ENCODE measurements at places on chromosomes 13 and 19. TPM values are rescaled to one million over a fixed set of nuclear protein-coding genes. Genes with fewer than 3 reads are reported as not detected.

DNA sequence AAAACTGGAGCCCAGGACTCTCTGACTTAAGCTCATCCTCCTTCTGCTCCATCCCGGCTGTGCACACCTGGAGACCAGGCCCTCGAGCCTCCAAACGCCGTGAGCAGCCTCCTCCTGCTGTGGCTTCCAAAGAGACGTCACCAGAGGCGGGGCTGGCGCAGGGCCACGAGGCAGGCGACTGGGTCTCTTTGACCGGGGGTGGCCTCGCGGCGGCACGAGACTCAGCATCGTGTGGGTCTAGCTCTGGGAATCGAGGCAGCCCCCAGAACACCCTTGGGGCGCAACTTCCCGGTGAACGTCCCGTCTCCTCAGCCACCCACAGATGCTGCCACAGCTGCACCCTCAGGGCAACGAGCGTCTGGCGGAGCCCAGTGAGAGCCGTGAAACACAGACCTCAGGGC is 22.8 kb downstream of the RASA3 start:
- H3K4me1 ChIP-seq: peaks cover 62% of the 10 kb centered on the region
- no peak overlapping the region for H3K4me3 ChIP-seq
- no peaks in the 10 kb centered on the region for H3K27me3 ChIP-seq
- no peak for DNase-seq
- H3K36me3 ChIP-seq: no peaks in the 10 kb centered on the region
- H3K27ac ChIP-seq: peak overlapping the region; percentile 51

DNA sequence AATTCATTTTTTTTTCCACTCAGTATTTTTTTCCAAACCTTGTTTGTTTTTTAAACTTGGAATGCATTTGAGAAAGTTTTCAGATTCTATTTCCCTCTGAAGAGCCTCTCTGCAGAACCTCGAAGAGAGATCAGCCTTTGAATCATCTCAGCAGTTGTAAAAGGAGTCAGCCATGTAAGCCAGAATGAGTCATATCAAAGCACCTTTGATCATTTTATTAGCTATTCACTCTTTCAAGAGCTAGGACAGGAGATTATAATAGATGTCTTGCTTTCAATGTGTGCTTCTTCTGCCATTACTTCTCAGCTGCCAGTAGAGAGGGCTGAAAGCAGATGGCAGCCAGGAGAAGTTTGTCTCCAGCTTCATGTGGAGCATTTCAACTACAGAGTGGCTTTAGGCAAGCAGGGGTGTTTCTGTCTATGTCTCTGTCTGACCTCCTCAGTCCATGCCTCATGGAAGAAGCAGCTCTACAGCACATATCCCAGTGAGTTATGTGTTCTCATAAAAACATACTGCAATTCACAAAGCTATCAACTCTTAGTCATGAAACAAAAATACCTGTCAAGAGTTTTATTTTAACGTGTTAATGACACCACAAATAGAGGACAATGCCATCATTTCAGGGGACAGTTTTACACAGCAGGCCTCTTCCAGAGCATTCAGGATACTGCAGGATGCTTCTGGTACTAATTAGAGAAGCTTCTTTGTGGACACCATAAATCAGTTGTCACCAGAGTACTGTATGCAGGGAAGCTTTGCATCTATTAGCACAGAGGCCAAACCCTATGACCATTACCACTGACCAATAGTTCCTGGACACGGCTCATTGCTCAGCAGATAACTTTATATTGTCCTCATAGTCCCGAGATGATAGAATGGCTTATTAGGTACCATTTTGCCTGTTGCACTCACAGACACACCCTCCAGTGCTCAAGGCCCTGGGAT is 94.3 kb downstream of the NHLRC3 start:
- no peak overlapping the region for H3K27ac ChIP-seq
- no peaks in the 10 kb centered on the region for H3K27me3 ChIP-seq
- no peak overlapping the region for H3K4me3 ChIP-seq
- DNase-seq: no peak
- no peaks in the 10 kb centered on the region for H3K4me1 ChIP-seq

The GCDH gene
- polyA plus RNA-seq: 24.0 TPM

DNA sequence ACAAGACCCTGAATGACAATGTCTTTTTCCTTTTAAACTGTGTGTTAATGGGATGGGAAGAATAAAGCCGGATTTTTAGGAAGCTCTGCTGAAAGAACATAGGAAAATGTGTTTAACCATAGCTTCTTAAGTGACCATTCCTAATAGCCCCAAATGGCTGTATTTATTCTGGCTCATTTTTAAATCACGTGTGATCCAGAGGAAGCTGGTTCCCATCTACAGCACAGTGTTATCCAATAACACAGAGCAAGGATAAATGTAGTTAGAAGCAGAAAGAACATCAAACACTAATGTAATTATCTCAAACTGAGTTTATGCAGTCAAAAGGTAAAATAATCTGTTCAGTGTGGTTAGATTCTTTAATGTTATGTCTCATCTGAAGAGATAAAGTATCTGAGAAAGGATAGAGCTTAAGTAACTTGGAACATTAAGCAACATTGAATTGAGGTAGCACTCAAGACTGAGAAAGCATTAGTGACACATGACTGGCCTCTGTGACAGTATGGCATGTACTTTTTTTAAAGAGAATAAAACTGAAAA is 853.3 kb downstream of the GPC5 start:
- H3K4me3 ChIP-seq: no peak overlapping the region
- H3K27ac ChIP-seq: no peak overlapping the region
- H3K4me1 ChIP-seq: no peaks in the 10 kb centered on the region
- no peaks in the 10 kb centered on the region for H3K27me3 ChIP-seq
- H3K36me3 ChIP-seq: no peaks in the 10 kb centered on the region

The UBAC2 gene
- 37.3 TPM for polyA plus RNA-seq

GRCh38 chr19:43754253-43754502 is 584 bp downstream of the SMG9 start:
- peak overlapping the region; percentile 70 for H3K4me3 ChIP-seq
- peaks cover 28% of the 10 kb centered on the region for H3K36me3 ChIP-seq
- H3K4me1 ChIP-seq: peaks cover 26% of the 10 kb centered on the region

The MIER2 gene
- polyA plus RNA-seq: 13.4 TPM

DNA sequence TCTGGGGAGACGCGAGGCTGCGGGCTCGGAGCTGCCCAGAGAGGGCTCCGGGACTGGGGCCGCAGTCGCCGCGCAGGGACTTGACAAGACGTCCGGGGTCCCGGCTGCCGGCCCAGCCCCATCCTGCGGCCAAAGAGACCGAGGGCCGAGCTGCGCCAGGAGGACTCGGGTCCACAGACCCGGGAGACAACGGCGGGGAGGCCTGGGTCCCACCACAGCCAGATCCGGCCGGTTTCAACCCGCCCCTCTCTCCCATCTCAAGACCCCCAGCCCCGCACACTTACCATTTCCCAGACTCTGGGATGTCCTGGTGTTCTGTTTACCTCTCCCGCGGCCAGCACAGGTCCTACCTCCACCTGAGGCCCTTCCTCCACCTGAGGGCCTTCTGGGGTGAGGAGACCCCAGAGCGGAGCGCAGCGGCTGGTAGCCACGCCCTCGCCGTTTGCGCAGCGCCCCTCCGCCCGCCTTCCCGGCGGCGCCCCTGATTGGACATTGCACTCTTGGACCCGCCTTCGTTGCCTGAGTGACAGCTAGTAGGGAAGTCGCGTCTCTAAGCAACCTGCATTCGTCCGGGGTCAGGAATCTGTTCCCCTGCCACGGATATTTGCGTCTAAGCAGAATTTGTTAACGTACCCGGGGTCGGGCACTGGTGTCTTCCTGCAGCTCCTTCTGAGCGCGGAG is at the start of gene ZNF709:
ZNF709 (minus strand) TSS at position 446 of the 681 bp plus-strand sequence; CDS start at position 287, 159 bp downstream.
- H3K36me3 ChIP-seq: no peaks in the 10 kb centered on the region
- H3K4me3 ChIP-seq: peak within 1 kb of the TSS; percentile 95
- H3K27me3 ChIP-seq: no peaks in the 10 kb centered on the region
- peak within 1 kb of the TSS; percentile 86 for H3K27ac ChIP-seq
- peak; percentile 92 for DNase-seq

- H3K4me3 ChIP-seq: no peak overlapping the region
- no peaks in the 10 kb centered on the region for H3K4me1 ChIP-seq
- DNase-seq: no peak
Observed at GRCh38 chr13:55159765-55160164, 1981.0 kb upstream of the PRR20A start.

The RAB3D gene
- 25.7 TPM for polyA plus RNA-seq

DNA sequence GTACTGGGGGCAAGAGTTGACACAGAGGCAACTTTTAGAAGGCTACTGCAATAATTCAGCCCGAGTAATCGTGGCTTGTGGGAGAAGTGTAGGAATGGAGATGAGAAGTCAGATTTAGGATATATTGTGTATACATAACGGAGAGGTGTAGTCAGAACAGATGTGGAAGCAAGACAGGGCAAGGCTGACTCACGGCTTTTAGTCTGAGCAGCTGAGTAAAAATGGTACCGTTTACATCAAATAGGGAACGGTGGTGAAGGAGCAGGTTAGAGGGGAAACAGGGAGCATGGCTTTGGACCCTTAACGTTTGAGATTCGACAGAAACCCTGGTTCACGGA is 796 bp upstream of the LSM14A start:
- H3K36me3 ChIP-seq: no peaks in the 10 kb centered on the region
- peaks cover 39% of the 10 kb centered on the region for H3K4me1 ChIP-seq
- peak overlapping the region; percentile 99 for H3K27ac ChIP-seq
- no peak for DNase-seq
- H3K4me3 ChIP-seq: peak overlapping the region; percentile 87

The CACNG6 gene
- 0.46 TPM for polyA plus RNA-seq

The TMPRSS9 gene
- polyA plus RNA-seq: not detected

The SYCN gene
- polyA plus RNA-seq: 0.65 TPM

DNA sequence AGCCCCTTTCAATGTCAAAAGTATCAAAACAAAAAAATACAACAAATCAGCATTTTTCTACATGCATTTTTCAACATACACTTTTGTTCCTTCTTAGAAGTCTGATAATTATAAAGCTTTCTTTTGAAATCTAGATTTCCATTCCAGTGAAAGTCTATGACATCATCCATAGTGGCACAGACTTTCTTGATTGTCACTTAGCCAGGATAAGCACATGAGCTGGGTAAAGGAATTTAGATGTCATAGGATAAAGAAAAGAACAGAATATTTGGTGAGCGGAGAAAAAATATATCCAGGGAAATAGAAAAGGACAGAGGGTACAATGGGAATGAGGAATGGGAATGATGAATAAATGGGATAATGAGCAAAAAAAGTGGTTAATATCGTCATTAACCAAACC is 15.1 kb upstream of the TRPC4 start:
- H3K27me3 ChIP-seq: no peaks in the 10 kb centered on the region
- H3K36me3 ChIP-seq: no peaks in the 10 kb centered on the region
- DNase-seq: no peak
- no peak overlapping the region for H3K4me3 ChIP-seq
- no peak overlapping the region for H3K27ac ChIP-seq

- peak; percentile 95 for DNase-seq
- H3K36me3 ChIP-seq: no peaks in the 10 kb centered on the region
- H3K27ac ChIP-seq: peak overlapping the region; percentile 94
- H3K27me3 ChIP-seq: no peaks in the 10 kb centered on the region
Observed at GRCh38 chr19:13022859-13023636, 27.8 kb downstream of the NFIX start.

DNA sequence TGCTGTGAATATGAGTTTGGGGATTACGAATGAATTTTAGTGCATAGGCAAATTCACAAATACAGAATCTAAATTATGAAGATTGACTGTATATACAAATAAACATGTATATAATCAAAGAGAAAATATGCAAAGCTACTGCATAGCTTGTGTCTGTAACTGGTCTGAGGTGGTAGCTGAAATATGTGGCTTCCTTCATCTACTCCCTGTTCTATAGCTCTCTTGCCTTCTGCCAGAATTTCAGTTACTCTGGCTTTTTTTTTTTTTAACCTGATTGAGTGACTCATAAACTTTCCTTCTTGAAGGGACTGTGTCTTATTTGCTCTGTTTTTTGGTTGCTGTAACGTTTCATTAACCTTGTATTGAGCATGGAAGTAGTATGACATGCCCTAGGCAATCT is 26.6 kb downstream of the DNAJC3 start:
- no peak for DNase-seq
- no peaks in the 10 kb centered on the region for H3K27me3 ChIP-seq
- no peaks in the 10 kb centered on the region for H3K36me3 ChIP-seq
- H3K27ac ChIP-seq: no peak overlapping the region
- H3K4me1 ChIP-seq: no peaks in the 10 kb centered on the region

GRCh38 chr13:113573065-113573464 is 11.5 kb upstream of the TFDP1 start:
- no peak overlapping the region for H3K27ac ChIP-seq
- H3K4me3 ChIP-seq: no peak overlapping the region
- no peaks in the 10 kb centered on the region for H3K4me1 ChIP-seq
- H3K36me3 ChIP-seq: no peaks in the 10 kb centered on the region

The SUPT5H gene
- 97.2 TPM for polyA plus RNA-seq

The MYO16 gene
- not detected for polyA plus RNA-seq

GRCh38 chr19:51651216-51651846 is 4.7 kb upstream of the SIGLEC14 start:
- no peaks in the 10 kb centered on the region for H3K36me3 ChIP-seq
- no peak overlapping the region for H3K4me3 ChIP-seq
- H3K27me3 ChIP-seq: peaks cover 39% of the 10 kb centered on the region
- H3K4me1 ChIP-seq: no peaks in the 10 kb centered on the region

The ARID3A gene
- polyA plus RNA-seq: 2.1 TPM

- no peak overlapping the region for H3K27ac ChIP-seq
- H3K4me1 ChIP-seq: peaks cover 5% of the 10 kb centered on the region
- H3K36me3 ChIP-seq: no peaks in the 10 kb centered on the region
- no peak for DNase-seq
Observed at GRCh38 chr13:105616333-105617075, 919.0 kb downstream of the EFNB2 start.

DNA sequence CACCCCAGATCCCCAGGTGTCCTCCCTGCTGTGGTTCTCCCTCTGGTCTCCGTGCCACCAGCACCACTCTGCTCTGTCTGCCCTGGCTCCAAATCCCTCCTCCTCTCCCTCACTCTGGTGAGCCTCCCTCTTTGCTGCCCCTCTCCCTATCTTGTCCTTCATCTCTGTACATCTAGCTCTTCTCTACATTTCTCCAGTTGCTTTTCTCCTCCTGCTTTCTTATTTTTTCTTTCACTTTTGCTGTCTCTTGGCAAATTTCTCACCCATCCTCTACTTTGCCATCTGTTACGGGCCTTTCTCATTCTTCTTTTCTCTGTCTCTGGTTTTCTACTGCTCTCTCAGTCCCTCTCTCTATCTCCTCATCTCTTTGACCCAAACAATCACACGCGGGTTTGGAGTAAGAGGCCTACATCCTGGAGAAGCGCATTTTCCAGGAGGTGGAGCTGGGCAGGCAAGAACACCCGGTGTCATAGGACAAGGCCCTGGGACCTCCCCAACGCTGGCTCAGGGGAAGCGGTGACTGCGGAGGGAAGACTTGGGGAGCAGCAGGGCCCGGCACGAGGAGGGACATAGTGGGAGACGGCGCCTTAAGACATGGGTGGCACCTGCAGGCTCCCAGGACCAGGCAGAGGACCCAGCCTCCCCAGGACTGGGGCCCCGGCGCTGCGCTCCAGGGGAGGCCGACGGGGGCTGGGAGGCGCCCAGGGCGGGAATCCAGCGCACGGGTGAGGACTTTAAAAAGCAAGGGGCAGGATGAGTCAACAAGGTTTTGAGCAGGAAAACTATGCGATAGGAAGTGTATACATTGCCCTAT is 9.9 kb downstream of the ZNF611 start:
- DNase-seq: no peak
- H3K4me1 ChIP-seq: no peaks in the 10 kb centered on the region
- no peak overlapping the region for H3K4me3 ChIP-seq
- peaks cover 71% of the 10 kb centered on the region for H3K36me3 ChIP-seq
- H3K27me3 ChIP-seq: no peaks in the 10 kb centered on the region

GRCh38 chr19:28437390-28438346 is 775.3 kb downstream of the UQCRFS1 start:
- H3K27me3 ChIP-seq: no peaks in the 10 kb centered on the region
- DNase-seq: no peak
- H3K4me1 ChIP-seq: no peaks in the 10 kb centered on the region
- no peak overlapping the region for H3K4me3 ChIP-seq

- H3K27me3 ChIP-seq: no peaks in the 10 kb centered on the region
- H3K36me3 ChIP-seq: peaks cover 65% of the 10 kb centered on the region
- H3K27ac ChIP-seq: peak overlapping the region; percentile 73
- DNase-seq: peak; percentile 88
- peaks cover 59% of the 10 kb centered on the region for H3K4me1 ChIP-seq
Observed at GRCh38 chr19:6223461-6224307, 56.1 kb downstream of the MLLT1 start.
